Dermis blood vessel endothelial cell (primary cell): ENCODE measurements at places on chromosomes 2 and 18. TPM values are rescaled to one million over a fixed set of nuclear protein-coding genes. Genes with fewer than 3 reads are reported as not detected.

GRCh38 chr2:223865907-223866508 is 28.6 kb upstream of the AP1S3 start:
- no peak for DNase-seq

DNA sequence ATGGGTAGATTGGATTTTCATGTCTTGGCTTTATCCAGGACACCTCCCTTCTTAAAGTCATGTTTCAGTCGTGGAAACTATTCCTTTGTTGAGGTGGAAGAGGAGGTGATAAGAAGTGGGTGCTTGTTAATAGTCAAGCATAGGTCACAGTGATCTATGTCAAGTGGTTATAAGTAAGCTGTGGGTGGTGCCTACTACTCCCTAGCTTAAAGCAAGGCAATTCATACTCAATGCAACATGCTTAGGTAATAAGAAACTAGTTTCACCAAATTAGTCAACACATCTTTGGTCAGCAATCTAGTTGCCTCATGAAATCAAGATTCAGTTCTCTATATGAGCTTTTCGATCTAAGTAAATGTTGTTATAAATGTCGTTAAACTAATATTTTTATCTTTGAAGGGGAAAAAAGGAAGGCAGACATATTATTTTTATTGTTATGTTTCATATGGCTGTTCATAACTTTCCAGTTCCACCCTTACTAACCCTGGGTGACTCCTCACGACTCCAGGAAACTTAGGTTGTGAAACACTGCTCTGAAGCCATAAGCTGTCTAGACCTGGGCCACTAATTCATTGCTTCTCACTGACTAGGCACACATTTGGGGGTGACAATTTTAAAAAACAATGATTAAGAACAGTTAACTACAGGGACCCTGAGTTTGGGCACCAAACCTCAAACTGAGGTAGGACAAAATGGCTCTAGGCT is 5.8 kb upstream of the ABCB11 start:
- no peak for DNase-seq

GRCh38 chr18:27605107-27605834 is 420.2 kb upstream of the CHST9 start:
- peak; percentile 84 for DNase-seq

GRCh38 chr2:68719912-68720311 is 14.7 kb upstream of the ARHGAP25 start:
- no peak for DNase-seq

- DNase-seq, result peak; percentile 25
These were observed 5.6 kb downstream of the TXNL4A start for GRCh38 chr18:79982736-79983135.

The IL37 gene
- total RNA-seq, result not detected in 2 replicates

DNA sequence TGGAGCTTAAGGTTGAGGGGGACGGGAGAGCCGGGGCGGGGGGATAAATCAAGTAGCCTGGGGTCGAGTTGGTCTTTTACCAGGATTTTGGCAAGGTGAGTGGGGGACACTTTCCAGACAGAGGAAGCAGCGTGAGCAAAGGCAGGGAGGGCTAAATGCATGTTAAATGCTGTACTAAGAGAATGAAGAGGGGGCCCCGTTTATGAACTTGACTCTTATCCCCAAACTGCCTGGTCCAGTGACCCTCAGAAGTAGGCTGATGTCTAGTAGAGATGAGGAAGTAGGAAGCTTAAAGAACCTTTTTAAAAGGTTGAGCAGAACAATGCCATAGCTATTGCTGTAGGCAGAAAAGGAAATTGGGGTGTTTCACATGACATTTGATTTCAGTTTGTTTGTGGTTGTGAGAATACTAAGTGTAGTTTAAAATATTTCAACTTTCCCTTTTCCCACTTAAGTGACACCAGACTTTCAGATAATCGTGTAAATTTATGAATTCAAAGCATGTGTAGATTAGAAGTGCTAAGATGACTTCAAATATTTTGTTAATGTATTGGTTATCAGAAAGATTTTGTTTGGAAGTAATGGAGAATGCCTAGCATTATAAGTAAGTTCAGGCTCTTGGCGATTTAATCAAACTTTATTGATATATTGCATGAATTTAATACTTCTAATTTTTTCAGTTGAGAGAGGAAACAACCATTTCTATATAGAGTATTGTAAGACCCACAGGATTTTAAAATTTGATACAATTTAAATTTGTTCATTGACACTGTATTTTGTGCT is 1.8 kb downstream of the REL start:
- DNase-seq, result peak; percentile 60

- no peak for DNase-seq
These were observed 21.3 kb downstream of the CYRIA start for GRCh38 chr2:16644221-16644925.

GRCh38 chr2:188813315-188813714 is 160.9 kb upstream of the COL3A1 start:
- no peak for DNase-seq

The HOXD12 gene
- total RNA-seq, result not detected in 2 replicates

GRCh38 chr2:235026649-235027557 is 75.1 kb downstream of the SH3BP4 start:
- DNase-seq, result peak; percentile 65

- DNase-seq, result peak; percentile 50
These were observed at the start of gene B4GALT6 for GRCh38 chr18:31684279-31685096. B4GALT6 (minus strand) TSS chr18:31684581; CDS start chr18:31684426, 155 bp downstream.

DNA sequence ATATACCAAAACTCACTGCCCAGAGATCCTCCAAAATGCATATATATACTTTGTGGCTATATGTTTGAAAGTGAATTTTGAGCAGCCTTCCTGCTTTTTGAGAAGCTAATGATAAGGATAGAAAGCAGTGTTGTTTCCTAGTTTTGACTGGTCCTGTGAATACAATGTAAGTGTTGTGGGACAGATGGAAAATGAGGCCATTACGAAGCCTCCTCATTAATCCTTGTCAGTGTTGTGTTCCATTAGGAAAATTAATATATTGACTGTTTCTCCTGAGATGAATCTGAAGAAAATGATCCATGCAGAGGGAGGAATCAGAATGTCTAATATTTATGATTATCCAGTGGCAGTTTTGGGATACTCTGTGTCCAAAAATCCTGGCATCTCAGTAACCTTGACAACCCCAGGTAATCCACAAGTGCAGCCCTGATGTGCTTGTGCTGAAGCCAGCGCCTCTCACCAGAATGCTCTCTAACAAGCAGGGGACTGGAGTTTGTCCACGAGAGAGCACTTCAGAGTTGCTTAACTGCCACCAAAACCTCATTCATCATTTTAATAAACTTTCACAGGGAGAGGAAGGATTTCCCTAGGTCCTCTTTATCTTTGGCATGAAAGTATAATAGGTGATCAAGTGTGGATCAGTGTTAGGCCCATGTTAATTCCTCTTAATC is 418.6 kb downstream of the CMPK2 start:
- DNase-seq, result no peak

The TUBB8B gene
- total RNA-seq, result 0.14 TPM in 1 of 2 replicates, not detected in the other

The SERPINB10 gene
- not detected in 2 replicates for total RNA-seq

The PTPN18 gene
- 36.9 and 56.6 TPM in 2 replicates for total RNA-seq

DNA sequence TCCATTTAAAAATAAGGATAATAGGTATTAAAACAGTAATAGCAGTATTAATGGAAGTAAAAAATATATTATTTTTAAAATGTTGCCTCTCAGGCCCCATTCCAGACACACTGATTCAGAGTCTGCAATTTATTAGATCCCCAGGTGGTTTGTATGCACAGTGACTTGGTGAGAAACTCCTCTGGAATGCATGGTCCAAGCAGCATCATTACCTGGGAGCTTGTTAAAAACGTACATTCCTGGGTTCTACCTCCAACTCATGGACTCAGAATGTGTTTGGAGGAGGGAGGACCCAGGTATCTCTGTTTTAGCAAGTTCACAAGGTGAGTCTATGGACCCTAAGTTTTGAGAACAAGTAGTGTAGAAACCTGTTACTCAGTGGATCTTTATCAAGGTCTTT is 95.6 kb downstream of the ITGA4 start:
- no peak for DNase-seq

The EGR4 gene
- not detected in 2 replicates for total RNA-seq
